Cerebellum (tissue), 4 donors: ENCODE measurements at places on chromosomes 16 and 17.
A peak's percentile ranks its signal among the peaks of the same experiment; 100 is the strongest.

DNA sequence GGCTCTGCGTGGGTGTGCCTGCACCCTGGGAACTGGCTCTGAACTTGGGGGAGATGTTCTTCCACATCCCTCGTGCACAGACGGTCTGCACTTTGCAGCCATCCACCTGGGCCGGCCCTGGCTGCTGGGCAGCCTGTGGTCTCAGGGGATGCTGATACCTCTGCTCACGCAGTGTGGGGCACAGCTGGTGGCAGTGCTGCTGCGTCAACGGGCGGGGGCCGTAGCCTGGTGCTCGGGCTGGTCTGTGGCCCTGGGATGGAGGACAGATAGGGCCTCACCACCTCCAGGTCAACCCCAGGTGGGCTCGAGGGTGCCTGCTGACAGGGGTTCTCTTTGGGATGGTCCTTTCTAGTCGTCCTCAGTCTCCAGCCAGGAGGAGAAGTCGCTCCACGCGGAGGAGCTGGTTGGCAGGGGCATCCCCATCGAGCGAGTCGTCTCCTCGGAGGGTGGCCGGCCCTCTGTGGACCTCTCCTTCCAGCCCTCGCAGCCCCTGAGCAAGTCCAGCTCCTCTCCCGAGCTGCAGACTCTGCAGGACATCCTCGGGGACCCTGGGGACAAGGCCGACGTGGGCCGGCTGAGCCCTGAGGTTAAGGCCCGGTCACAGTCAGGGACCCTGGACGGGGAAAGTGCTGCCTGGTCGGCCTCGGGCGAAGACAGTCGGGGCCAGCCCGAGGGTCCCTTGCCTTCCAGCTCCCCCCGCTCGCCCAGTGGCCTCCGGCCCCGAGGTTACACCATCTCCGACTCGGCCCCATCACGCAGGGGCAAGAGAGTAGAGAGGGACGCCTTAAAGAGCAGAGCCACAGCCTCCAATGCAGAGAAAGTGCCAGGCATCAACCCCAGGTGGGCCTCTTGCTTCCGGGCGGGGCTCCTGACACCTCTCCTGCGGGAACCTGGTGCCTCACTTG lies 36.3 kb downstream of the TSC2 start:
- peak; percentile 15 for DNase-seq

- no peak for DNase-seq
Observed at GRCh38 chr16:47865337-47865855, 290.4 kb downstream of the ABCC12 start.

GRCh38 chr17:50815400-50815799 lies 20.0 kb upstream of the WFIKKN2 start:
- no peak for DNase-seq

GRCh38 chr17:58136669-58137279 lies 11.4 kb upstream of the OR4D1 start:
- DNase-seq = no peak

- DNase-seq = no peak
Observed at GRCh38 chr17:71327376-71328059, 793.3 kb upstream of the SOX9 start.

- DNase-seq = no peak
Observed at GRCh38 chr16:48591976-48592375, 18.0 kb downstream of the N4BP1 start.

DNA sequence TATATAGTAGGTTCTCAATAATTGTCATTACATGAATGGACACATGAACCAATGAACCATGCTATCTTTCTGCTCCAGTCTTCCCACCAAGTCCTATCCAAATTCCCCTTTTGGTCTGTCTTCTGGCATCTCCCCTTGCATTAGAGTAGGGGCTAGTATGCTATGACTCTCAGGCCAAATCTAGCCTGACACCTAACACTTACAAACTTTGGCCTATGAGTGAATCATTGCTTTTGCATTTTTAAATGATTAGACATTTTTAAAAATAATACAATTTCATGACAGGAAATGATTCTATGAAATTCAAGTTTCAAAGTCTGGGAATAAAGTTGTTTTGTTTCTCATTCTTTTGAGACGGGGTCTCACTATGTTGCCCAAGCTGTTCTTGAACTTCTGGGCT lies 102.5 kb upstream of the MAF start:
- no peak for DNase-seq

GRCh38 chr17:29113334-29113733 lies 66.9 kb downstream of the MYO18A start:
- no peak for DNase-seq

DNA sequence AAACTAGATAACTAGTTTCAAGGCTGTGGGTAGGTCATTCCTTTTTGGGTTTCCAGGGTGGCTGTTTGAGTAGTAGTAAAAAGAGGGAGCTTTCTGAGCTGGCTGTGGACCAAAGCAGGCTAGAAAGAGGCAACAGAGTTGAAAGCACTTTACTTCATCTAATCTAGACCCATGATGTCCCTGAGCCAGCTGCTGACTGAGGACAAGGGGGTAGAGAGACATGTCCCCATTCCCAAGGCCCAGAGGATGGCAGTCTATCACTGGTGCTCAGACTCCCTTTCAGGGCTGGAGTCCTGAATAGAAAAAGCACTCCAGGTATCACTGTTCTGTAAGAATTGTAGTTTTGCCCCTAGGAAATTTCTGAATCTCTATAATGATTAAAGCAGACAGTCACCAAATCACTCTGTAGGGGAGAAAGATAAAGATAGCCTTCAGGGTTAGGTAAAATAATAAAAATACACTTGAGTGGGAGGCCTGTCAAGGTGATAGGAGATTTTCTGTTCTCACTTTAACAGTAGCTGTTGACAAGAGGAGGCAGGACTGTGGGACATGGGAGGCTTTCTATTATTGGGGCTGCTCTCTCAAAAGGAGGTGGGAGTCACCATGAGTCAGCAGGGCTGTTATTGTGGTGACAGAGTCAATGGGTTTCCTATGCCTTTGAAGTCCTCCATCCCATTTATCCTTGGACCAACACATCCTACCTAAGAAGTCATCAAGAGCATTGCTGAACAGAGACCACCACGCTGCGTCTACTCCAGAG lies 190.2 kb upstream of the MPHOSPH6 start:
- DNase-seq = no peak

- DNase-seq = no peak
Observed at GRCh38 chr16:48499923-48500381, 110.0 kb downstream of the N4BP1 start.

DNA sequence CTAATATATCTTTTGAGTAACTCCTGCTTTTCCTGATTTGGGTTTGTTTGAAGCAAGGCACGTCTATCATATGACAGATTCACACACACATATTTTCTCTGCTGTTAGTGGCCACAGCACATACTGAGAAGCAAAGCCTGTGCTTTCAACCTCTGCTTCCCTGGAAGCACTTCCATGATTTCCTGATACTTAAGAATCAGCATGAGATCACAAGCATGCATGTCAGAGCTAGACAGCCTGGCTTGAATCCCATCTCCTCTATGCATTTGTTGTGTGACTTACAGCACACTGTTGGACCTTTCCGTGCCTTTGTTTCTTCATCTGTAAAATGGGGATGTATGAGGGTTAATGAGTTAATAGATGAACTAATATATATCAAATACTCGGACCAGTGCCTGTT lies 151.1 kb upstream of the NOL11 start:
- no peak for DNase-seq

- no peak for DNase-seq
Observed at GRCh38 chr17:79095345-79096055, 20.9 kb downstream of the ENGASE start.

DNA sequence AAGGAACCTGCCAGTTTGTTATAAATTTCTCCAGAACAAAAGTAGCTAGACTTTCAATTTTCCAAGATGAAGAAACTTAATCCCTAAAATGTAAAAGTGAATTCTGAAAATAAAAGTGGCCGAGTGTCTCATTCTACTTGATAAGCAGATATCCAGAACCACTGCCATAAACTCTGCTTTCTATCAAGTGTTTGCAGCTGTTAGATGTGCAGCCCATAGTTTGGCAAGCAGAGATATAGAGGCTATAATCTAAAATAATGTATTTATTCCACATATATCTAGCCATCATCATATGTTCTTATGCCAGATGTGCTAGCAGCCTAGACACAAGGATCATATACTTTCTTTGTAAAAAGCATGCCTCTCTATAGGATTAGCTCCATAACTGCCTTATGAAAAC lies 14.7 kb upstream of the FBXL20 start:
- no peak for DNase-seq

- DNase-seq = no peak
Observed at GRCh38 chr17:19249681-19250080, 12.5 kb downstream of the EPN2 start.

DNA sequence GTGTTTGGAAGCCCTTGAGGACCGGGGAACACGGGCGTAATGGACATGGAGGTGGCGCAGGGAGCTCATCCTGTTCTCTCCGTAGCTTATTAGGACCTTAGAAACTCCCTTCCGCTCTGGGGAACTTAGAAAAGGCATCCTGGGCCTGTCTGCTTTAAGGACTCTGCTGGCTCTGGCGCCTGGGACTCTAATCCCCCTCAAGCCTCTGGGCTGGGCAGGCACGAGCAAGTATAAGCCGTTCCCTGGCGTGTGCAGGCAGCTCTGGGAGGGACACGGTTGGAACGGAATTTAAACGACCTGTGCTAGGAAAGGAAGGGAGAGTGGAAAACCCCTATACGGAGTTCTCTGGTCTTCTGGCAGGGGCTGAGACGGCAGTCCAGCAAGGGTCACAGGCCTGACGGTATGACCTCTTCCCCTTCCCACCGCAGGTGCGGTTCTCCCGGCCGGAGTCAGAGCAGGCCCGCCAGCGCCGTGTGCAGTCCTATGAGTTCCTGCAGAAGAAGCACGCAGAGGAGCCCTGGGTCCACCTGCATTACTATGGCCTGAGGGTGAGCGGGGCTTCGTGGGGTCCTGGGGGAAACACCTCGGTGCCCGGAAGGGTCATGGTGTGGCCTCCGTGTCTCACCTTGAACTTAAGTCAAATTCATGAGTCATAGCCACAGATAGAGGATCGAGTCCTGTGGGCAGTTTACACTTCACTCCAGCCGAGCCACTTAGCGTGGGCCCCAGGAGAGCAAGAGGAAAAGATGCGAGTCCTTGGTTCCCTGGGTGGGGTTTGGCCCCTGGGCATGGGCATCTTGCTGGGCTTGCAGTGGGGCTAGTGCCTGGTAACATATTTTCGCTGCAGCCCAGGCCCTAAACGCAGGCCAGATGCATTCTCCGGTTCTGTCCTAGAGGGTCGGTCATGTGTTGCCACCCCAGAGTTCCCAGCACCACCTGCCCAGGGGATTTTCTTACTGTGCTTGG lies 17.7 kb downstream of the POLR3E start:
- DNase-seq = no peak

DNA sequence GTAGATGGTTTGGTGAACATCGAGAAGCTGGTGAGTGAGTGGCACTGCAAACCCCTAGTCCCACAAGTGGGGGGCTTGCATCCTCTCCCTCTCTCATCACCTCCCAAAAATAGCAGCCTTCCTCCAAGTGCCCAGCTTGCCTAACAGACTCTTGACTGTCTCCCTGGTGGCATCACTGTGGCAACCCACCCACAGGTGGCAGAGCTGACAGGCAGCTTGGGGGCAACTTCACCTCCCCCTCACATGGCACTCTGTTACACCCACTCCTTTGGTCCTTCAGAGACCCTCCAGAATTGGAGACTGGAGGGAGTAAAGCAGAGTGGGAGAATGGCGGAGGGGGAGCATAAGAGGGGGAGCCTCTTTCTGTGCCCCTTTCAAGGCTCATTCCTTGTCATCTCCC lies 15.7 kb downstream of the RAPGEFL1 start:
- no peak for DNase-seq

DNA sequence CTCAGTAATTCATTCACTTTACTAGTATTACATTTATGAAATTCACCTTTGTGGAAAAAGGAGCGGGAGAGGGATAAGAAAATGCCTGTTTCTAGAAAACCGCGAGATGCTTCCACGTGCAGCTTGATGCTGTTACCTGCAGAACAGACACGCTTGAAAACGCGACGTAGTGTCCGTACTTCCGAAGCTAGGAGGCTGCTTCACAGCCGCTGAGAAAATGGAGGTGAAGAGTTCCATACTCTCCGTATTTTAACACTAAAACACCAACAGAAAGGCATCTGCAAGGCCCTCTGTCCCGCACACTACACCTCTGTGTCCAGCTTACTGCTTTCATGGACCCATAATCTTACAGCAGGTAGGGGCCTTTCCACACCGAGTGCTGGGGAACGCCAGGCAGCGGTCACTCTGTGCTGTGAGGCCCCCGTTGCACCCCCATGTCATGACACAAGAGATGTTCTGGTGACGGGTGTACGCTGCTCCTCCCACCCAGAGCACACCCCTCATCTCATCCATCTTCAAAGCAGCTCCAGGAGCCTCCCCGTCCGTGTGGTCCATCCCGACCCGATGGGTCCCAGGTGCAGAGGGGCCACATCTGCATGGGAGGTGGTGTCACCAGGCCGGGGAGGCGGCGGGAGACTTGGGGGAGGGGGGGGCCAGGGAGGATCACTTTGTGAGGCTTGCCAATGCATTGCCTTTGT lies 40.4 kb downstream of the USP22 start:
- no peak for DNase-seq

DNA sequence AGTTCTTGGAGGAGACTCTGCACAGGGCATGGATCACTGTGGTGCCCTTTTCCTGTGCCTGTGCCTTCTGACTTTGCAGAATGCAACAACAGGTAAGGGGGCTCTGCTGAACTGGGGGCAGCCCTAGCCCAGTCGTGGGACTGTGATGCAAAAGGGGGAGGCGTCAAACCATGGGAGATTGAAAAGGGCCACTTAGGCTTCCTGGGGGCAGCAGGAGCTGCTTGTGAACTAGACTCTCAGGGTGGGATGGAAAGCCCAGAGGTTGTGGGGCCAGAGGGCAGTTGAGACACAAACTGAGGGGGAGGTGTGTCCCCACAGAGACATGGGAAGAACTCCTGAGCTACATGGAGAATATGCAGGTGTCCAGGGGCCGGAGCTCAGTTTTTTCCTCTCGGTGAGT lies 19.6 kb downstream of the ADGRG5 start:
- no peak for DNase-seq

DNA sequence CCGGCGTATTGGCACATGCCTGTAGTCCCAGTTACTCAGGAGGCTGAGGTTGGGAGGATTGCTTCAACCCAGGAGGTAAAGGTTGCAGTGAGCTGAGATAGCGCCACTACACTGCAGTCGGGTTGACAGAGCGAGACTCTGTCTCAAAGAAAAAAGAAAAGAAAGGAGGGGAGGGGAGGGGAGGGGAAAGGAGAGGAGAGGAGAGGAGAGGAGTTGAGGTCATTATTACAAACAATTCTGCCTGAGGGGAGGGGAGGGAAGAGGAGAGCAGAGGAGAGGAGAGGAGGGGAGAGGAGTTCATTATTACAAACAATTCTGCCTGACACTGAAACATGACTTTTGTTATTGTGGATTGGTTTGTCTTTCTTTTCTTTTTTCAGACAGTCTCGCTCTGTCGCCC lies 19.8 kb upstream of the ABCA5 start:
- no peak for DNase-seq

- no peak for DNase-seq
Observed at GRCh38 chr17:72926171-72926570, 166.3 kb downstream of the SLC39A11 start.

GRCh38 chr17:61400066-61400716 lies 548 bp downstream of the TBX2 start:
- DNase-seq = no peak
